ENCODE measurements at places on chromosomes 2 and 18.

GRCh38 chr2:180657054-180657453 is 323.4 kb upstream of the UBE2E3 start:
- DNase-seq: no peak

DNA sequence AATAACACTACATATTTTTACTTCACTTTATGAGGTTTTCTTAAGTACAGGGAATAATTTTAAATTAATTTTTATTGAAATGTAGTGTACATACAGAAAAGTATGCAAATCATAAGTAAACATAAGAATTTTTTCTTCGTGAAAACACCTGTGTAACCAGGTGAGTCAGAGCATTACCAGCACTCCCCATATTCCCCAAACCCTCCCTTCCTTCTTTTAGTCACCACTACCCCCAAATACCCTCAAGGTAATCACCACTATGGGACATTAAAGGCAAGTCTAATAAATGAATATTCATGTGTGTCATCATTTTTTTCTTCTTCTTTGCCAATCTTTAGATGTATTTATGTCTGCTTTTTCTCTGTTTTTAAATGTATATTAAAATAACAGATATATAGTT is 139.9 kb upstream of the LTBP1 start:
- no peak for DNase-seq

GRCh38 chr2:238479847-238480246 is 53.1 kb downstream of the ASB1 start:
- no peak for DNase-seq

GRCh38 chr2:178514664-178515063 is 34.4 kb downstream of the PLEKHA3 start:
- DNase-seq: peak; percentile 21

DNA sequence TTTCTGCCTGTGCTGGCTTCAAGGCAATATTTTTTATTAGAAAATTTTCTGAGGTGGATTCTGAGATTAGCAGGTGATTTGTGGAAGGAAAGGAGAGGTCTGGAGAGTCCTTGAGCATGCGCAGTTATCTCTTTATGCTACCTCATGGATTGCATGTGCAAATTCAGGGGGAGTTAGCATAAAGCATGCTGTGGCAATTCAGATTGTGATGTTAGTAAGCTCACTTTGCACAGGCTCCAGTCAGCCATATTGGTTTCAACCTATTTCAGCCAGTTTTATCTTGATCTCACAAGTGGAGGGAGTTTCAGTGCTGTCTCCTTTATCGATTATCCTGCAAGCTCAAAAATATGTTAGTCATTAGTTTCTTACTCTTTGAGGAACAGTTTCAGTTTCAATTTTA is 2012.3 kb upstream of the PIK3C3 start:
- no peak for DNase-seq

- DNase-seq: no peak
Measured at GRCh38 chr18:71784777-71785176, 759.4 kb downstream of the CBLN2 start.

GRCh38 chr2:30113617-30114293 is 33.1 kb upstream of the YPEL5 start:
- DNase-seq: peak; percentile 92

GRCh38 chr2:33029926-33030325 is 83.2 kb downstream of the LTBP1 start:
- no peak for DNase-seq

DNA sequence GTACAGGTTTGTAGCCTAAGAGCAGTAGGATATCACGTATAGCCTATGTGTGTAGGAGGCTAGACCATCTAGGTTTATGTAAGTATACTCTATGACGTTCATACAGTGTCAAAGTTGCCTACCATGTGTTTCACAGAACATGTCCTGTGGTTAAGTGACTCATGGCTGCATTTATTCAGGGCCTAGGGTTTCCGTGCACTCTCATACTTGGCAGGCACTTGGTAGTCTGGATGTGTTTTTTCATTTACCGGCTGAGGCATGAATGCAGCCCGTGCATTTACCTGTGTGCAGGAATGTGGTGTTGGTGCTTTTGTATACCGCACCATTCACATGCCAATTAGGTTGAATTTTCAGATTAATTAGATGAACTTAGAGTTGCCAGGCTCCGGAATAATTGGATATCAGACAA is 43.4 kb downstream of the MYL12B start:
- DNase-seq: peak; percentile 92

- no peak for DNase-seq
Measured at GRCh38 chr2:183089192-183089851, 10.8 kb downstream of the DUSP19 start.

DNA sequence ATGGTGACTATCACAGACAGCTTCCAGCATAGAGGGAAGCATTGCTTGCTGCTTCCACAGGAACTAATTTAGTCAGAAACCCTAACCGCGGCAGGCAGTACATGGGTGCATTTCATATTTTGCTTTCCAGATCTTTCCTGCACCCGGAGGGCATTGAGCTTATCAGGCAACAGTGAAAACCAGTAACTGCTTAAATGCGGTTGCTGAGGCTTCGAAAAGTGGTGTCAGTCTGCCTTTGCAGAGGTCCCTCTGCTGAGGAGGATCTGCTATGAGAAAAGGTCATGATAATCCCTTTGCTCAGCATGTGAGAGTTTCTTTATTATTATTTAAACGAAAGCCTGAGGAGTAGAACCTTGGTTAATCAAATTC is 44.6 kb upstream of the ROCK2 start:
- no peak for DNase-seq

DNA sequence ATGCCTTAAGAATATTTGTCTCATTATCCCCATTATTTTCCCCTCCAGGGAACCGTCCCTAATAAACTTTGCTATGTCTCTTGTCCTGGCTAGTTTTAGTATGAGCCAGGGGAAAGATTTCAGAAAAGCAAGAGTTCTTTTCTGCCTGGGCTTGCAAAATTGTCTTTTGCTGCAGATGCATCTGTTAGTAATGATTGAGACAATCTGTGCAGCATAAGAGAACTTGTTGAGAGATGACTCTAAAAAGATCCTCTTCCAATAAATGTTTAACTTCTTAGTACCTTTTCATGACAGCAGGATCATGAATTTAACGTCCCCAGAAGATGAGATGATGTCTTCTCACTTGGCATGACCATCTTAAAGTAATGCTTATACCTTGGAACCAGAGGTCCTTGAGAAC is 172.5 kb upstream of the CREB1 start:
- DNase-seq: no peak

GRCh38 chr2:54838585-54839035 is 115.1 kb downstream of the EML6 start:
- DNase-seq: peak; percentile 82

DNA sequence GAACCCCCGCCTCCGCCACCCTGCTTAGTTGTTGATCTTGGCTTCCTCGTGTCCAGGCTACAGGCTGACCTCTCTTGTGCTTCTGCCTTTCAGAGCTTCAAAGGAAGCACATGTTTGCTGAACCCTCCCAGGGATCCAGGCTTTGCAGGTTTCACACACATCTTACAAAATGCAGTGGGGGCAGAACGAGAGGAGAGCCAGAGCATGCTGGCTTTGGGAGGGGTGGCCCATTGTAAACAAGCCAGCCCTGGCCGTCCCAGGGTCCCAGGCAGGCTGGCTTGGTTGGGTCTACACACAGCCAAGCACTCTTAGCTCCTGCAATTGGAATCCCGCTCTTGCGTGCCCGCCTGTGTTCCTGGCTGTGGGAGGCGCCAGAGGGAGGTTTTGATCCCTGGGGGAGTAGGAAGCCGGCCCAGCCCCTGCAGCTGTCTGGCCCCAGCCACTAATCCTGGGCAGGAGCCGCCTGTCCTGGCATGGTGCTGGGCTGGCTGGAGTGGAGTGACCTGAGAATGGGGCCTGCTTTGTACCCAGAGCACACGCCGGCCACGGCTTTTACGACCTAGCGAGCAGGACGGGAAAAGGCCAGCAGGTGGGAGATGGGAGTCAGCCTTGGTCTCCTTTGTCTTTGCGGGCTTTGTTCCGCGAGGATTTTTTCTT is 53.9 kb downstream of the SH3BP4 start:
- no peak for DNase-seq

GRCh38 chr2:181203916-181204315 is 223.5 kb downstream of the UBE2E3 start:
- DNase-seq: peak; percentile 58

DNA sequence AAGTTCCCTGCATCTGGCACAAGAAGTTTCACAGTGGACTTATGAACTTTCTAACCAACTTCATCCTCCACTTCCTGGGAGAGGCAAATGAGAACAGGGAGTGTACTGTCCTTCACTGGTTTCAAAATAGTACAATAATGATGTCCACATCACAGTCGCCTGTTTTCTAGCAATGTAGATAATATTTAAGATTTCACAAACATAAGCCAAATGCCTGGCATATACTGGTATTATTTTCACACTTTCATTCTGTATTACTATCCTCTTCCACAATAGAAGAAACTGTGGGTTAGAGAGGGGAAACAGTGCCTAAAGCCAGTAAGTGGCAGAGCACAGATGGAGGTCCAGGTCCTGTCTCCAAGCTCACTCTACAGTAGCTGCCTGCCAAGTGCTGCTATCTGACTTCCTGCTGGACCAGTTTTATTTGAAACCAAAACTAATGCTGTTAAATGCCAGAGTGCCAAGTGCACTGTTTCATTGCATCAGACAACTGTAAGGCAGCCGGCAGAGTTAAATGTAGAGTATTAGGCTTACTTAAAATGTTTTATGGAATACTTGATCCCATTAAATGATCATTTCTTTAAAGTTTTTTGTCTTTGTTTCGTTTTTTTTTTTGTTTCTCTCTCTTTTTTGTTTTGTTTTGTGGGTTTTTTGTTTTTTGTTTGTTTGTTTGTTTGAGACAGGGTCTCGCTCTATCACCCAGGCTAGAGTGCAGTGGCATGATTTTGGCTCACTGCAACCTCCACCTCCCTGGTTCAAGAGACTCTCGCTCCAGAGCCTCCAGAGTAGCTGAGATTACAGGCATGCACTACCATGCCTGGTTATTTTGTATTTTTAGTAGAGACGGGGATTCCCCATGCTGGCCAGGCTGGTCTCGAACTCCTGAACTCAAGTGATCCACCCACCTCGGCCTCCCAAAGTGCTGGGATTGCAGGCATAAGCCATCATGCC is 15.1 kb downstream of the COBLL1 start:
- DNase-seq: peak; percentile 58

GRCh38 chr2:12424219-12424618 is 292.5 kb upstream of the TRIB2 start:
- no peak for DNase-seq

DNA sequence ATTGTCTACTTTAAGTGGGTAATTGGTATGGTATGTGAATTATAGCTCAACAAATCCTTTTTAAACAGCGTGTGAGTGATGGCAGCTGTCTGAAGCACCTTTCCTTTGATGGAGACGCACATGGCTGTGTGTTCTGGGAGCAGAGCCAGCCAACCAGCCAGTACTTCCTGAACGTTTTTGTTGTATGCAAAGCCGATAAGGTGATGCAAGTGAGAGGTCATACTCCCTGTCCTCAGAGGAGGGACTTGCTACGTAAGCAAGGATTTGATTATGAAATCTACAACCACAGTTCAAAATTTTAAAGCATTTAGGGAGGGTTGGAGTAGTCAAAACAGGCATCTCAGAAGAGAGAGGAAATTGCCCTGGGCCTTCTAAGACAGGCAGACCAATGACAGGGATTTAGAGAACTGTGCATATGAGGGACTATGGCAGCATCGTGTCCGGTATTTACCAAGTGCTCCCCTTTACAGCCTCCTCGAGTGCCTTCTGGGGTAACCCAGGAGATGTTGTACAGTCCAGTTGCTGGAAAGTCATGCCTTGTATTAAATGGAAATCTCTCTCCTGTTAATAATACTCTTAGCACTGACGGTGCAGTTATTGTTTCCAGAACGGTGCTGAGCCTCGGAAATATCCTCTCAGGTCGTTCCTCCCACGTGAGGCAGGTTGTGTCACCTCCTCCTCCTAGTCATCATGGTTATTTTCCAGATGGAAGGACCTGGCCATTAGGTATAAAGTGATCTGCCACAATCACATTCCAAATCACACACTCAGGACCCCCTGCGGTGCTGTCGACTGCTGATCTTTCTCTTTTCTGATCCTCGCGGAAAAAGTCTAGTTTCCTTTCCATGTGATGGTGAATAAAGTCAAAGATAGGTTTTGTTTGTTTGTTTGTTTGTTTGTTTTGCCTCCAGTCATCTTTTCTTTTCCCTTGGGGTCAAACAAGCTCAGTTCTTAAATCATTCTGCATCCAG is 28.4 kb downstream of the ARHGEF4 start:
- no peak for DNase-seq

DNA sequence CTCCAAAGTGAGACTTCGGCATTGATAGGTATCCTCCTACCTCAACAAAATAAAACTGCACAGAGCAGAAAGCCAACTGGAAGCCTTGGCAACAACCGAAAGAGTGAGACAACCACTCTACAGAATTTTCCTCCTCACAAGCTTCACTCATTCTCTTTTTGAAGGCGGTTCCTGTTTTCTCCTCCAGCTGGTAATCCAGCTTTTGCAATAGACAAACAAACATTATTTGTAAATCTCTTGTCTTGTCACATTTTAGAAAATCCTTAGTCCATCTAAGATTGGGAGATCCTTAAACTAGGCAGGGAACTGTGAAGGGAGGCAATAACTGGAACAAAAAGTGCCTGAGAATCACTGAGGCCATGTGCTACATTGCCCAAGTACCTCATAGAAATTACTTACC is 332.4 kb downstream of the BCL11A start:
- DNase-seq: no peak

DNA sequence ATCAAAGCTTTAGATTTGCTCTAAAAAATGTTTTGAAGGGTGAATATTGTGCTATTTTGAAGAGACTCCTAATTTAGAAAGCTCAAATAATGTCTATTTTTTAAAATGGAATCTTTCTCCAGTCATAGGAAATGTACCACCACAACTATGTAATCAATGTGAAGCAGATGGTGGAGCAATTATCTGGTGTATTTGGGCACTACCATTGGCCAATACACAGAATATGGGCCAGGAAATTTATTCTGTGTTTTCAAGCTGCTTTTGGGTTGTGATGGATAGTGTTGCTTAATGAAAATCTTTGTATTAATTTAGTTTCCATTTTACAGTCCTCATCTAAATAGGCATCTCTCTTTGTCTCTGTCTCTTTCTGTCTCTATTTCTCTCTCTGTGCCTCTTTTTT is 17.1 kb upstream of the VWC2L start:
- no peak for DNase-seq

GRCh38 chr2:126827371-126827770 is 71.3 kb upstream of the TEX51 start:
- no peak for DNase-seq

- no peak for DNase-seq
Measured at GRCh38 chr2:205171261-205171940, 510.9 kb upstream of the NRP2 start.

GRCh38 chr2:37343537-37344434 is 644 bp upstream of the QPCT start:
- DNase-seq: peak; percentile 69
